ENCODE measurements at places on chromosomes 4 and X.
A peak's percentile ranks its signal among the peaks of the same experiment; 100 is the strongest.

DNA sequence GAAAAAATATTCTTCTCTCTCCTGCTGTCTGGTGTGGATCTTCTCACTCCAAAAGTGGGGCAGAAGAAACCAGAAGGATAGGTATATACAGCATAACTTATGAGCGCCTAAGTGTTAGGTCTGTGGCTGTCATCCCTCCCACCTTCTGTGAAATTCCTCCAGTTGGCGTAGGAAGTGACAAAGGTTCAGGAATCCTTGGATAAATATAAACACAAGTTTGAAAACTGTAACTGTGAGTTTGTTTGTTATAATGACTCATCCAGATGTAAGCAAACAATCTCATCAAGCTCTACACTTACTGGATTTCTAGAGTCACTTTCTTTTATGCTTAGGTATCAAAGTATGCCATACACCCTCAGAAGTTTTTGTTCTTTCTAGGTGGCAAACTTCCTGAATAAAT, 405.2 kb downstream of the FAT4 start:
- DNase-seq: no peak

DNA sequence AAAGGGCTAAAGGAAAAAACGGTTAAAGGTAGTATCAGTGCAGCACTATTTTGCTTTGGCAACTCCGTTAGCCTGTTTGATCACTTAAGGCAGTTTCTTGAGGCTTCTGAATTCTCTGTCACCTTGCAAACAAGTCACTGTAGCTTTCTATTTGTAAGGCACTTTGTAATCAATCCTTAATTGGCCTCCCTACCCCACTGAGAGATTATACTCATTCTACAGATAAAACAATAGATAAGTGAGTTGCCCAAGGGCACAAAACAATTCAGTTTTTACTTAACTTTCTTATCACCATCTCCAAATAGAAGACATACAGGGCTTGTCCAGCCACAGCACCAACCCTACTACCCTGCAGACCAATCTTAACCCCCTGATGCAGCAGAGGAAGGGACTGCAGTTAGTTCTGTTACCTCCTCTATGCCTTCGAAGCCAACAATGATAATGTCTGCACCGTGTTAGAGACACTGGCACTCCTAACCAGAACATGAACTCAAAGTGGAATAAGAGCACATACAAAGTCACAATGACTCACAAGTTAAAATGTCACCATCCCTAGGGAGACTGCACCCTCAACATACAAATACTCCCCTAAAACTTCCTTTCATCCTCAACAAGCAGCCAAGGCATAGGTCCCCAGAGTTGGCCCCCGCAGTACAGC, 1.7 kb downstream of the TMEM185A start:
- no peak for DNase-seq

- no peak for DNase-seq
These were observed 172.9 kb upstream of the TTC29 start for GRCh38 chr4:147118528-147118927.

DNA sequence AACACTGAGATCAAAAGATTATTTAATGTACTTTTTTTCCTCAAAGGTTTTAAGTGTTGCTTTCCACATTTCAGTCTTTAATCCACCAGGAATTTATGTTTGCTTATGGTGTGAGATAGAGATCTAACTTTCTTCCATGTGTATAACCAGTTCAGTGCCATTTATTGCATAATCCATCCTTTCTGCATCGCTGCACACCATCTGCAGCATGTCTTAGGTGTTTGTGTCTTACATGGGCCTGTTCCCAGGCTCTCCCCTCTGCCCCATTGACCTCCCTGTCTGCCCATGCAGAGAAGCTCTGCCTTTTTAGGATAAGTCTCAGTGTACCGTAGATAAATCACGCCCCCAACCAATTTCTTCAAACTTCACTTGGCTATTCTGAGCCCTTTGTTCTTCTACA, 30.3 kb downstream of the NSDHL start:
- no peak for DNase-seq

DNA sequence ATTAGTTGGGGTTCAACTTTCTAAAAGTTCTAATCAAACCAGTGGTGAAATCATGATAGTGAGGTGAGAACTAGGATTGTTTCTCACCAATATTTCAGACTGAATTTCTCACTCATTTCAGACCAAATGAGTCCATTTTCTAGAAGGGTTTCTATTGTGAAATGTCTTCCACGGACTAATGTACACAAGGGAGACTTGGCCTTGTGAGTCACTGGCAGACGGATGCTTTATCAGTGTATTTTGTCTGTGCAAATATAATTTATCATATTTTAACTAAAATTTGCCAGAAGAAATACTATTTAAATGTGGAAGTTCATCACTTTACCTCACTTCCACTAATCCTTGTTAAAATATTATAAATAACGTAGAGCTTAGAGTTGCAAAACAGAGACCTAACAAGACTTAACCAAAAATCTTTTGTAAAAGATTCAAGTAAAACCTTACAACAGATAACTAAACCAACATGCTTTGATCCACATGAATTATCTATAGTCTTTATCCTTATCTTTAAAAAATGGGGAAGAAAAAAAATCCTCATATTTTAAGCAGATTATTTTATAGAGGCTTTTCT, 506.0 kb upstream of the FAM241A start:
- DNase-seq: no peak

GRCh38 chrX:69015156-69015555, 150.1 kb downstream of the PJA1 start:
- DNase-seq: no peak

DNA sequence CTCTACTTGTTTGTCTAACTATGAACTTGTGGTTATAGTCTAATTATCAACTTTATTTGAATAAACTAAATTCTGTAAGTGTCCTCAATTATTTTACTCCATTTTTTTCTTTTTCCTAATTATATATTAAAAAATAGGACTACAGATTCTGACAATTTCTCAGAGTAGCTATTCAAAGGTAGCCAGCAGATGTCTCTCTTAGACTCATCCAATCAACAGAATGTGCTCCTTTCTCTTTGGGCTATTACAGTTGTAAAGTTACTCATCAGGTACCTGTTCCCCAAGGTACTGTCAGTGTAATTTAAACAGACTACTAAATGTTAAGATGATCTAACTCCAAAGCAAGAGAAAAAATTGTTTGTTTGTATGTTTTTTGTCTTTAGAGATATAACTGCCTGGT, 248.6 kb downstream of the PCDH18 start:
- DNase-seq: no peak

GRCh38 chr4:30962939-30963338, 242.8 kb downstream of the PCDH7 start:
- no peak for DNase-seq

- no peak for DNase-seq
These were observed 14.6 kb downstream of the SYTL4 start for GRCh38 chrX:100717363-100717762.

DNA sequence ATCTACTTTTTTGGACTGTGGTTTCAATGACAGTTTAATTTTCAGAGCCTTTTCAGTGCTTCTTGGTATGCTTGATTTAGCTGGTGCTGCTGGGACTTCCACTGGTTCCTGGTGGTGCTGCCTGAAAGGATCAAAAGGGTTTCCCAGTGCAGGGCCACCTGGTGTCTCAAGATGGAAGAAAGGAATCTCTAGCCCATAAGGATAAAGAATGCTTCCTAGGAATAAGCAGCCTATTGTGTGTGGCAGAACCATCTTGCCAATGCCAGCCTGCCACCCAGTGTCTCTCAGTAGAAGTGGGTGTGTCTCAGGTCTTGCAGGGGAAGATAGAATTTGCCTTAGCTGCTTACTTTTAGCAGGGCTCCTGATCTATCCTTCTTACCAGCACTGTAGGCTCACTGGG, 15.0 kb upstream of the RAI2 start:
- DNase-seq: no peak

GRCh38 chrX:44002567-44002966, 29.4 kb upstream of the NDP start:
- no peak for DNase-seq

GRCh38 chr4:78601013-78601412, 49.4 kb downstream of the ANXA3 start:
- DNase-seq: no peak

GRCh38 chr4:10458177-10458576, 951 bp upstream of the ZNF518B start:
- no peak for DNase-seq

- no peak for DNase-seq
These were observed 192.9 kb upstream of the TBL1X start for GRCh38 chrX:9271789-9272525.

DNA sequence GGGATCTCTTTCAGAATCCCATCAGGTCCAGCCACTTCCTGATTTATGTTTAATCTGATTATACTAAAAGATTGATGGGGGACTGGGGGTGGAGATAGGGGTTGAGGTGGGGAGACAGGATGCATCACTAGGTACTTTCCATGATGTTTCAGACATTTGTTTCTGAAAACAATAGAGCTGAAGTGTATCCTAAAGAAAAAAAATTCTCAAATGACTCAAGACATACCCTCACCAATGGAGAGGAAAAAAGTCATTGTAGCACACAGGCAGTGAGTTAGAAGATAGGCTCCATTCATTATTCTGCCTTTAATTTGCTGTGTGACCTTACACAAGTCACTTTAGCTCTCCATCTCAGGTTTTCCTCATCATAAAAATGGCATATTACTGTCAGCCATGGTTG, 33.1 kb downstream of the LHFPL1 start:
- DNase-seq: no peak

DNA sequence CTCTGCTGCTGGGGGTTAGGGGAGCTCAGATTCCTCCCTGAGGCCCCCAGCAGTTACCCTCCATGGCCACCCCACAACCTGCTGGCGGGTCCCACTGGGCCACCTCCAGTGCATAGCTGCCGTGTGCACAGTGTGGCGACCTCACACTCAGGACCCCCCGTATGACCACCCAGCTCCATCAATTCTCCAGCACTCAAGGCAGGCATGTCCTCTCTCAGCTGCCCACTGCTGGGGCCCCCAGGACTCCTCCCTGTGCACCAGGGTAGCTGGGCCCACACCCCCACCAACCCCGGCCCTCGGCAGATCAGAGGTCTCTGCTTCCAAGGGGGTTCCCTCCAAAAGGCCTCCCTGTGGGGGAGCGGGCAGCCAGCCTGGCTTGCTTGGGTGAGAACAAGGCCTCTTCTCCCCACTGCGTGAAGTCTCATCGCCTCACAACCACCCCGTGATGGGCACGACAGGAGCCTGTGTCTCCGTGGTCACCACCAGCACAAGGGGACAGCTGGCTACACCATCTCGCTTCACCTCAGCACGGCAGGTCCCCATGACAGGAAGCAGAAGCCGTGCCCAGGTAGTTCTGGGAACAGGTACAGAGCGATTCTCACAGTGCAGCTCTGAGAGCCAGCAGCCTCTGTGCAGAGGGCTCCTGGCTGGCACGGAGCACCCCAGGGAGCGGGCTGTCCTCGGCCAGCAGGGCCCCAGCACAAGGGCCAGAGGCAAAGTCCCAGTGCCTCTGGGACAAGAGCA, 4.6 kb upstream of the HAUS3 start:
- peak; percentile 47 for DNase-seq

DNA sequence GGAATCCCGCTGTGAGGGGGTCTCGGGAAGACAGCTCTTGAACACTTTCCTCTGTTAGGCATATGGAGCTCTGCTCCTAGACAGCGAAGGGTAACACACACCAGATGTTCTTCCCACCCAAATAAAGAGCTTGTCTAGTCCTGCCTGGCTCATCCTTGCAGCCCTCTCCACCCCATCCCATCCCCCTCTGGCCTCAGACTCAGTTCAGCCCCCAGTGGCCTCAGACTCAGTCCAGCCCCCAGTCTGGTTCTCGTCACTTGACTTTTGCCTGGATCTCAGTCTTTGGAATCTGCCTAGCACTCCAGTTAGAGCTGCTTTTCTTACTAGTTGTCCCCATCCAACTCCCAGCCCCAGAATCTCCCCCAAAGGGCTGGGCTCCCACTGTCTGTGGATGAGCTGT, 14.9 kb downstream of the RAB33A start:
- DNase-seq: no peak

DNA sequence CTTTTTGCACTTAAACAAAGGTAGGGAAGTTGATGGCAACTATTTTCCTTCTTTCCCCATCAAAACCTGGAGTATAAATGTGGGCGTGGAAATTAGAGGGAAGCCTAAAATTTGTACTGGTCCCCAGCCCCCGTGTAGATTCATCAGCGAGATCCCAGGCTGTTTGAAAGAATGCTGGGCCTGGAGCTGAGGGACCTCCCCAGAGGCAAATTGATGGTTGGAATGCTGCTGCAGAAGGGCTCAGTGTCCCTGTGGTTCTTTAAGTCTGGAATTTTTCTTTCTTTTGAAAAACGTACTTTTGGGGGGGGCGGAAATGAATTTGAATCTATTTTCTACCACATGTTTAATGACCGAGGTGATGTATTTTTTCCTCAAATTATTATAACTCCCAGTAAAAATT, 197.2 kb downstream of the CBR4 start:
- DNase-seq: no peak

- DNase-seq: no peak
These were observed 105.9 kb upstream of the DIAPH2 start for GRCh38 chrX:96578781-96579180.

DNA sequence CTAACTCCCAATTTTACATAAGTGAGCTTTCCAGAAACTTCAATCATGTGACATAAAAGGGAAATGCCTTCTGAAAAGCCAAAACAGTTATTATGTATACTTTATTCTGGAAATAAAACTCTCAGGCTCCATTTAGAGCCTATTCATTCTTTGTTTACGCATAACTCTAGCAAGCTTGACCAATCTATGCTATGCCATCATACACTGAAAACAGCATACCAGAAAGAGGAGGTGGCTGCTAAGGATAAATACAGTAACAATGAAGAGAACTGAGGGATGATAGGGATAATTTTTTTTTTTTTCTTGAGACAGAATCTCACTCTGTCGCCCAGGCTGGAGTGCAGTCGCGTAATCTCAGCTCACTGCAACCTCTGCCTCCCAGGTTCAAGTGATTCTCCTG, 24.4 kb downstream of the CDKL2 start:
- DNase-seq: no peak

DNA sequence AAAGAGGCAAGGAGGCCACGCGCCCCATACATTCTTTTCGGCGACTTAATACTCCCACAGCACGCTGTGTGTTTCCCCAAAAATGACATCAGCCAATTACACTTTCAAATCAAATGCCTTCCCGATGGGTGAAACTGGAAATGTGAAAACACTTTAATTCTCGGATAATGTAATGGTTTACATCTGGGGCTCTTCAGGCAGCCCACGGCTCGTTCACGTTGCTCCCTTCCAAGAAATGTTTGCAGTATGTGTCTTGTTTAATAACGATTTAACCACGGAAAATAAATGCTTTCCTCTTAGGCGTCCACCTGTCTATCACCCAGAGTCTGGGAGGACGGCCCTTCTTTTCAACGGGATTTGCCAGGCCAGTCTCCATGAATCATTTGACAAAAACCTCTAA, 272.5 kb downstream of the SHOX start:
- no peak for DNase-seq

- no peak for DNase-seq
These were observed 181.0 kb downstream of the GPAT3 start for GRCh38 chr4:83716874-83717273.
